MM.1S (cell line): ENCODE measurements at places on chromosomes 13 and 19.

GRCh38 chr13:111548301-111548700 is 227.9 kb downstream of the TEX29 start:
- no peak for DNase-seq

GRCh38 chr13:38045278-38046048 is 175.9 kb upstream of the TRPC4 start:
- peak; percentile 33 for DNase-seq

DNA sequence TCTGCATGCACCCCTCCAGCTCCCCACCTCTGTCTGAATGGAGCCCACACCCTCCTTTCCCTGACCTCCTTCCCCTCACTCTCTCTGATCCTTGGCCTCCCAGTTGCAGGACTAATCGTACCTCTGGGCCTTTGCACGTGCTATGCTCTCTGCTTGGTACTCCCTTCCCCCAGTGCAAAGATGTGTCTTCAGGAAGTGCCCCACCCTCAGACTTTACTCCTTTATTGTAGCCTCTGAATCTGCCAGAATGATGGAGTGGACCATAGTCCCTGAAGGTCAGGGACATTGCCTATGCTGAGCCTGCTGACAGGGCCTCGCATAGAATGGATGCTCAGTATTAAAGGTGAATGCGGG is 1.3 kb upstream of the JUND start:
- no peak for DNase-seq

- no peak for DNase-seq
Measured at GRCh38 chr19:45781214-45782161, 802 bp downstream of the DMPK start.

DNA sequence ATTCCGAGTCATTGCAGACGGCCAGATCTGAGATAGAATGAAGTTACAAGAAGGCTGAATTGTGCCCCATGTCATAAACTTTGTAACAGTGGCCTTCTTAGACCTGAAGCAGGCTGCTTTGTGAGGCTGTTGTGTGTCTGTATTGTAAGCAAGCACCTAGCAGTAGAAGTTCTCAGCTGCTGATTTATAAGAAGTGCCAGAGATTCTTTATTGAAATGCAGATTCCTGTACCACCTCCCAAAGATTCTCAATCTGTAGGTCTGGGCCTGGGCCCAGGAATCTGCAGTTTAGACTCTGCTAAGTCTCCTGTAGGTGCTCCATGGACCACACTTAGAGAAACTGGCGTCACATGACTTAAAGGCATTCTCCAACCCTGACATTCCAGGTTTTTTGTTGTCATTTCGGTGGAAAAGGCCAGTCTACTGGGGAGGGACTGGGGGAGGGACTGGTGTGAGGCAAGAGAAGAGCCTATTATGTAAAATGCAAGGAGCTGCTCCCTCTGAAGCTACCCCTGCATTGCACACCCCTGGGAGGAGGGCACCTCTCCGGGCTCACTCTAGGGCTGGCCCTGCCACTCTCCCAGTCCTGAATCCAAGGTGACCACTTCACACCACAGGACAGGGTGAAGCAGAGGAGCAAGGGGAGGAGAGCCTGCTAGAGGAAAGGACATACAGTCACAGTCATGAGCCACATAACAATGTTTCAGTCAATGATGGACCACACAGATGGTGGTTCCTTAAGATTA is 769 bp upstream of the TMEM272 start:
- DNase-seq, result no peak
